Bronchial epithelial cell (primary cell): ENCODE measurements at places on chromosomes 3 and 15.
A peak's percentile ranks its signal among the peaks of the same experiment; 100 is the strongest.

GRCh38 chr3:36738702-36739101 lies 25.7 kb downstream of the DCLK3 start:
- DNase-seq: no peak

DNA sequence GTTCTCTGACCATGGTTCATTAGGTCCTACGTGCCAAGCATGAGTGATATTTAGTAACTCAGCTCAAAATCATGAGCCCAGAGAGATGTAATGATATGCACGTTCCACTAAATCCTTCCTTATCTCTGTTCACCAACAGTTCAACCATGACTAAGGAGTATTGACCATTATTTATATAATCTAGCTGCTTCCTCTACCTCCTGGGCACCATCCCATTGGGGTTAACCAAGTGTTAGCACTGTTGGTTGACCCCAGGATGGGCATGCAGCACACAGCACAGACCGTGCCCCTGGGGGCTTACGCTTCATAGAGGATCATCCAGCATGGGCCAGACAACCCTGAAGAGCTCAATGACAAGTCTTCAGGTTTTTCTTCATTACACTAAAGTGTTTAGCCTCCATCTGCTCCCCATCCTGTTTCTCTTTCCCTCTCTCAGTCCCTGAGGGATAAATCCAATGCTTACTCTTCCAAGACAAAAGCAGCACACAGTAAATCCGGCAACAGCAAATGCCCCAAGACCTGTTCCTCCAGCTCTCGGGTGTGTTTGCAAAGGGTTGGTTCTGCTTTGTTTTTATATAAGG lies 10.4 kb downstream of the FAM174B start:
- no peak for DNase-seq

DNA sequence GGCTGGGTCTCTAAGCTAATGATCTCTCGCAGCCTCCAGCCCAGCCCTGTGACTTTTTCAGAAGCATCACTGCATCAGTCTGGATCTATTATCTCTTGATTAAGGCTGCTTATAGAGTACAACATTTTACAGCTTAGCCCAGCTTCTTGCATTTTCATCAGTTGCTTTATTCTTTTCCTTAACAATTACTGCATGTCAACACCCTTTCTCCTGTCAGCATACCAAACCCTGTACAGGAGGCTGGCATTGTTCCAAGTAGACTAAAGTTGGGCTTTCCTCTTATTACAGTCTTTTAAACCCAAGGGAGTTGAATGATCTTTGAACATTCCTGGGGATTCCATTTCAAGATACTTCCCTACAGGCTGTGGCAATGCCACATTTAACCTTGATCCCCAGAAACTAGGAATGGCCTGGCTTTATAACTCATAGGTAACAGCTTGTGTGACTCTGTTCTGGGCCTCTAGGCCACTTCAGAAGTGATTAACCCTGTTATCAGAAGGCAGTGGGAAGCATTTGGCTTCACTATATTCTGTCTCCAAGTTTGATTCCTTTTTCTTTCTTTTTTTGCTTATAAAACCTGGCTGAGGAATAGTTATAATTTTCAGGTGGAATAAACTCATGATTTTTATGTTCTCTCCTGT lies 182.9 kb downstream of the KCNMB2 start:
- peak; percentile 35 for DNase-seq

GRCh38 chr3:101635954-101636798 lies 40.8 kb downstream of the ZBTB11 start:
- peak; percentile 27 for DNase-seq

DNA sequence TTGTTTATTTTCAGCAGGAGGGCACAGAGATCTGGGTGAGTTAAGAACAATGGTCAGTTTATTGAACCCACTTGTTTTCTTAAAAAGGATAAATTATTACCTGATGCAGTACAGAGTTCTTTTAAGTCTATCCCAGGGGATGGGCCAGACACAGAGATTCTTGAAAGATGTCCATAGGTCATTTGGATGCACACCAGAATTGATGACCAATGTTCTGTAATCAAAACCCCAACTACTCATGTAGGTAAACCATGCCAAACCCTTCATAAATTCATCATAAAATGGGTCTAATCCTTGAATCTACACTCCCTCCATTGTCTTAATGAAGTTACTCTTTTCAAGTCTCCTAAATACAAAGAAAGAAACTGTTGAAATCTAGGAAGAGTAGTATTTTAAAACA lies 273.0 kb upstream of the COL8A1 start:
- no peak for DNase-seq

- DNase-seq: no peak
Observed at GRCh38 chr3:165918657-165918979, 81.4 kb upstream of the BCHE start.

DNA sequence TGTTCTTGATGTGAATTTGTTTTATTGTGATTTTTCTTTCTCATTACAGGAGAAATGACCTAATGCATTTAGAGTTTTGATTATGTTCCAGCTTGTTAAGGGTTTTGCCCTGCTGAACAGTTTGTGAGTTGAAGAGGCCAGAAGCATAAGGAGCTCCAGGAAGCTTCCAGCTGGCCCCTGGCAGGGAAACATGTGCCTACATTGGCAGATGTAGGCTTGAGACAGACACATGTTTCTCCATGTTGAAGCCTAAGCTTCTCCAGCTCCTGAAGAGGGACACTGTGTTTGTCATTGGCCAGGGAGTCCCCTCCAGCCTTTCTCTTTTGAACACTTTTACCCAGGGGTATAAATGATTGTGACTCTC lies 88.4 kb downstream of the ASB7 start:
- no peak for DNase-seq

- no peak for DNase-seq
Observed at GRCh38 chr3:76834657-76835056, 205.2 kb upstream of the ROBO2 start.

GRCh38 chr15:67092752-67093503 lies 27.5 kb downstream of the SMAD3 start:
- no peak for DNase-seq

DNA sequence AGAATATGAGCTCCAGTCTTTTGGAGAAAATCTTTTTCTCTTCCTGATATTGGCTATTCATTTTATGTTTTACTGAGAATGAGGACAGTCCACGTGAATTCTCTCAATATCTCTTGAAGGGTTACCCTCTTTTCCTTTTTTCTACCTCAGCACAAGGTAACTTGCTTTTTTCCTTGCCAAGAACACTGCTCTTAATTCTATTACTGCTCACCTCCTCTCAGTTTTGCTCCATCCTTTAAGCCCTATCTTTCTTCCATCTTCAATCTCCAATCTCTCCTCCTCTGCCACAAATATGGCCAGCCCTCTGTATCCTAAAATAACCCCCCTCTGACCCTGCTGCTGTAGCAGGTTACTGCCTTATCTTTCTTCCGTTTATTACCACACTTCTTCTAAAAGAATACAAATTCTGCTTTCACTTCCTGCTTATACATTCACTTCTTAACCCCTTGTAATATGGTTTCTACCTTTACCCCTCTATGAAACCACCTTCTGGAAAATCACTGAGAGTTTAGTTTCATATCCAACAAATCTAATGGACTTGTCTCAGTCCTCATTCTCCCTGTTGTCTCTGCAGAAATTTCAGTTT lies 89.0 kb downstream of the NFKBIZ start:
- no peak for DNase-seq

DNA sequence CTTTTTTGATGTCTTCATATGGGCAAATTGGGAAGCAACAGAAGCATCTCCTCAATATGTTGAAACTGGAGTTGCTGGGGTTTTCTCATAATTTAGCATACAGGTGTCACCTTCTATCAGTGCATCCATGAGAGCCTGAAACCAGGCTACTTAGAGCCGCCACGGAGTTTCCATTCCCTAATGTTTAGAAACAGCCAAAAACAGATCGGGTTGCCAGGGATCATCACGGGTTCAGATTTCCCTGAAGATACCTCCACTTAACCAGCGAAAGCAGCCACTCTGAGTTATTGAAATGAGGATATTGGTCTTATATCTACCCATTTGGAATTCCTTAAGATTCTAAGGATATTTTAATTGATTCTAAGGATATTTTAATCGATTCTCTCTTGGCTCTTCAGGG lies 14.5 kb downstream of the TERB2 start:
- DNase-seq: no peak

DNA sequence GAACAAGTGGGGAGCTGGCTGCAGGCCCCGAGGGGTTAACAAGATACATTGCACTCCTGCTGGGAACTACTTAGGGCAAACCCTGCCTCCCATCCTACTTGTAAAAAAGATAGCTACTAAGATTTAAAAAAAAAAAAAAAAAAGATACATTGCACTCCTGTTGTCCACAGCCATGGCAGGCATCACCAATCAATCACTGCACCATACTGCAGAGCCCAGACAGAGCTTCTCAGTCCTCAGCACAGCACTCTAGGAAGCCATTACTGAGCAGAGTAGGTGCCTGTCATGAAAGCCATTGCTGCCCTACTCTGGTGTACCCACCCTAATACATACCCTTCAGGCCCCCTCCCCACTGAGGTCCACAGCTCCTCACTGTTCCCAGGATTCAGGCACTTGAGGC lies 64.8 kb downstream of the RASGRF1 start:
- no peak for DNase-seq

GRCh38 chr15:49075881-49076280 lies 29.6 kb upstream of the SECISBP2L start:
- DNase-seq: no peak

DNA sequence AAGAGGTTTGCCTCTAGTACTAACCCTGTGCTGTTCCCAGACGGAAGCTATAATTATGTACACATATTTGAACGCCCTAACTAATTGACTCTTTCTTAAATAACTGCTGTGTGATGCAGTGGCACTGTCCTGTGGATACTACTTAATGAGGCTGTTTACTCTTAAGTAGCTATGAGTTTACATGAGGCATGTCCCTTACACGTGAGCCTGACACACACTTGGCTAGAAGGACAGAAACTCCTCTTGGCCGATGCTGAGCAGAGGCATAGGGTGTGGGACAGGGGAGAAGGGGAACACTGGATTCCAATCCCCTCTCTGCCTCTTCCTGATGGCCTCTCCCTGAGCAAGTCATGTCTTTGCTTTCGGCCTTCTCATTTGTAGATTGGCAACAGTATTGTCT lies 21.9 kb downstream of the EHD4 start:
- no peak for DNase-seq

GRCh38 chr3:36663666-36664291 lies 100.6 kb downstream of the DCLK3 start:
- DNase-seq: peak; percentile 69

GRCh38 chr15:69874321-69874720 lies 223.4 kb downstream of the TLE3 start:
- no peak for DNase-seq

DNA sequence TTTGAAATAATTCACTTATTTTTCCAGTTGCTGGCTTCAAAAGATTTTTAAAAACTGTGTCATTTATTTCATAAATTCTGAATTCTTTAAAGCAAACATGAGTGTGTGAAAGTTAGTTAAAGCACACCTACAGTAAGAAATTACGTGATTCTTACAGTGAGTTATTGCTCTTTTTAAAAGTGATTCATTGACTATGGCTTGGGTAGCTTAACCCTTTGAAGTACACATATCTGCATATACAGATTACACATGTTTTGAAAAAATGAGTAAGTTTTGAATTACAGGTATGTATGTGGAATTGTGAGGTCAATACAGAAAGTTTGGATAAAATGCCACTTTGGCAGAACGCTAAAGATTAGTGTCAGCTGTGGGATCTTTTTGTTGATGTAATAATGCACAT lies 64.5 kb upstream of the MBNL1 start:
- peak; percentile 40 for DNase-seq

DNA sequence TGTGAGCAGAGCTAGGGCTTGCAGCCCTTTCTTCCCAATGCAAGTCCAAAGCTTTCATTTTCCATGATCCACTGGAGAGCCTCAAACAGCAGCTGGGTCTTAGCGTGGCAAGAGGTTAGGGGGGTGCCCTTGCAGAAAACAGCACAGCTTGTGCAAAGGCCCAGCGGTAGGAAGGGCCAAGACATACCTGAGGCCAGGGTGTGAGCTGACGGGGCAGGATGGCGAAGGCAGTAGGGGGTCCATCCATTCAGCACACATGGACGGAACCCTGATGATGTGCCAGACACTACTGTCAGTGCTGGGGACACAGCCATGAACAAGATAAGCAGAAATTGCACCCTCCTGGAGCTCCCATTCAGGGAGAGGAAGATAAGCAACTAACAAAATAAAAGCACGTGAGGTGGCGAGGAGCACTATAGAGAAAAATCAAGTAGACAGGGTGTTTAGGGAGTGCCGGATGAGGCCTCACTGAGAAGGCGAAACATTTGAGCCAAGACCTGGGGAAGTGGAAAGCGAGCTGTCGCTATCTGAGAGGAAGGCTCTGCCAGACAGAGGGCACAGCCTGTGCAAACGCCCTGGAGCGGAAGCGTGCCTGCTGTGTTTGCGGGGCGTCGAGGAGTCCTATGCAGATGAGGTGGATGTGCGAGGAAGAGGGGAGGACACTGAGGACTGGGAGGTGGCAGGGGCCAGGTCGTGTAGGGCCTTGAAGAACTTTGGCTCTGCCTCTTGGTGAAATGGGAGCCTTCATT lies 43.4 kb downstream of the SLC6A1 start:
- DNase-seq: no peak

DNA sequence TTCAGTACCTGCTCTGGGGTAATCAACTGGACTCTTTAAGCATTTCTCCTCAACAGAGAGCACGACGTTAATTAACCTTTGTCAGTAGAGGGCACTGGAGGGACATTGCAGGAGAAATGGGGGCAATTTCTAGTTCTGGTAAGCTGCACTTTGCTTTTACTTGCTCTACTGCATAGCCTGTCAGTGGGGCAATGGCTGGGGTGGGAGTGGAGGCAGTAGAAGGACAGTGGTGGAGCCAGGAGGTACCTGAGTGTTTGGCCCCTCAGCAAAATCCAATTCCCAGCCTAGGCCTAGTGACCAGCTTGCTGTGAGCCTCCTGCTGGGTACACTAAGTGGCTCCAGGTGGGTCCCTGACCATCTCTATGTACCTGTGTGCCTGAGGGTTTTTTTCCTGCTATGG lies 18.3 kb upstream of the MED12L start:
- DNase-seq: peak; percentile 10

DNA sequence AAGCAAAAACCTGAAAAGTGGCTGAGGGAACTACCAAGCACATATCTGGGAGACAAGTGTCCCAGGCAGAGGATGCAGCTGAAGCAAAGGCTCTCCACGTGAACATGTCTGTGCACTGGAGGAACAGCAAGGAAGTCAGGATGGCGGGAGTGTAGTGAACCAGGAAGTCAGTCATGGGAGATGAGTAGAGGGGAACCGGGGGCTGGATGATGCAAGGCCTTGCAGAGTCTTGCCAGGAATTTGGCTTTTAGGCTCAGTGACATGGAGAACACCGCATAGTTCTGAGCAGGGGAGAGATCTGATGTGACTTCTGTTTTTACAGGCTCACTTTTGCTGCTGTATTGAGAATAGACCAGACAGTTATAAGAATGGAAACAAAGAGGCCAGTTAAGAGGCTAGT lies 19.0 kb downstream of the C2CD4A start:
- DNase-seq: no peak

DNA sequence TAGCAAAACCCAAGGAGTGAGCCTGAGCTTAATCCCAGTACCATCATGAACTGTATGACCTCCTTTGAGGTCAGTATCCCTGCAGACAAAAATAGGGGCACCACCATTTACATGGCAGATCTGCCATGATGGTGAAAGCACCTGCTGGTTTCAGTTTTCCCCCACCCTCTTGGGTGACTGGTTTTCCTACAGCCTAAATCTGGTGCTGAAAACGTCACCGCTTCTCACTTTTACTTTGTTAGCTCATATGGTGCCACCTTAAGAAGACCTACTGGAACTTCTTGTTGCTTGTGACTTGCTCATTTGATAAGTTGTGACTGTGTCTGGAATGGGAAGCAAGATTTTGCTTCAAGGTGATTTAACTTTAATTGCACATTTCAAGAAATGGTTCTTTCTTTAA lies 5.1 kb downstream of the PPP1R2 start:
- no peak for DNase-seq

- DNase-seq: peak; percentile 99
Observed at GRCh38 chr3:12759097-12759679, at the start of gene TMEM40. TSS of gene TMEM40 (minus strand) at chr3:12759259. CDS start at chr3:12749832, 9,427 bp downstream.
